ENCODE measurements at places on chromosomes 4 and X.

- no peak for DNase-seq
Measured at GRCh38 chrX:133850399-133850798, 135.0 kb downstream of the GPC3 start.

GRCh38 chr4:186695392-186695791, 28.3 kb downstream of the FAT1 start:
- DNase-seq, result no peak

DNA sequence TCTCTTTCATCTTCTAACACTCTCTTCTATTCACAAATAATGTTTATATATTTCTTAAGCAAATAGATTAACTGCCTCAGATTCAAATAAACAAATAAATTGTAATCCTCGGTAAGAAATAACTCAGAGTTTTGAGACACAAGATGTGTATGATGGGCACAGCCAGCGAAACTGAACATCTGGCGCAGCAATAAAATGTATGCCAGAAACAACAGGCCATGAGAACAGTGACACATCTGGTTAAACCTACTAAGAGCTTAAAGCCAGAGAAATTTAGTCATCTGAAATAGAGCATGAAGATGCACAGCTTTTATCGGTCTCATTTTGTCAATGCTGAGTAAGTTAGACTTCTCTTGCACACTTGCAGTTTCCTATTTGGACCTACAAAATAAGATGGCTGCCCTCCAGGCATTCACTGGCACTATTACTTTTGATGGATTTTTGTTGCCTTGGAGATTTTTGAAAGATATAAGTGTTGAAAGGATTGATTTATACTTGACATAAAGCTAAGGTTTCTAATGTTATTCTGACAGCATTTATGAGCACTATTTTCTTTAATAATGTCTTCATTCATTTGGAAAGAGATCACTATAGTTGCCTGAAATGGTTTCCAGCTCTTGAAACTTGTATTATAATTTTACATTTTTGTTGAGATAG, 1444.0 kb downstream of the PCDH18 start:
- DNase-seq, result no peak

DNA sequence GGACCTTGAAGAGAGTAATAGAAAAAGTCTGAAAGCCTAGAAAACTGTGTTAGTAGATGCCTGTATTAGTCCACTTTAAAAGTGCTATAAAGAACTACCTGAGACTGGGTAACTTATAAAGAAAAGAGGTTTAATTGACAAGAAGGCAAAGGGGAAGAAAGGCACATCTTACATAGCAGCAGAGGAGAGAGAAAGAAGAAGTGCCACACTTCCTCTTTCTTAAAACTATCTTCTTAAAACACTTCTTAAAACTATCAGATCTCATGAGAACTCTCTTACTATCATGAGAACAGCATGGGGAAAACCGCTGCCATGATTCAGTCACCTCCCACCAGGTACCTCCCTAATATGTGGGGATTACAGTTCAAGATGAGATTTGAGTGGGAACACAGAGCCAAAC, 18.8 kb upstream of the COL25A1 start:
- DNase-seq, result no peak

- no peak for DNase-seq
Measured at GRCh38 chrX:13828392-13828791, 11.5 kb upstream of the GPM6B start.

DNA sequence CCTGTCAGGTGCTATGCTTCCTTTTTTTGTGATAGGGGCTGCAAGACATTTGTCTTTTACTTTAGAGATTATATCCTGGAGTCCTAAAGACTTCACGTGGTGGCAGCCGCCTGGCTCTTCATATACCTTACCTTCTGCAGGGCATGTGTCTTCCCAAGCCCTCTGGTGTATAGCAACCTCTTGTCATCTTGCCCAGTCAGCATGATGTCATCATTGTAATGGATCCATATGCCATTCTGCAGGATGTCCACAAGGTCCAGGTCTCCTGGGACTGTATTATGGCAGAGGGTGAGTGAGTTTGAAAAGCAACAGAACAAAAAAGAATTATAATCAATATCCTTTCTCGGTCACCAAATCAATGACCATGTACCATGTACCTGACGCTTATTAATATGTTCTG, 82.2 kb upstream of the SCOC start:
- DNase-seq, result no peak

- no peak for DNase-seq
Measured at GRCh38 chrX:100120956-100121355, 289.1 kb downstream of the PCDH19 start.

DNA sequence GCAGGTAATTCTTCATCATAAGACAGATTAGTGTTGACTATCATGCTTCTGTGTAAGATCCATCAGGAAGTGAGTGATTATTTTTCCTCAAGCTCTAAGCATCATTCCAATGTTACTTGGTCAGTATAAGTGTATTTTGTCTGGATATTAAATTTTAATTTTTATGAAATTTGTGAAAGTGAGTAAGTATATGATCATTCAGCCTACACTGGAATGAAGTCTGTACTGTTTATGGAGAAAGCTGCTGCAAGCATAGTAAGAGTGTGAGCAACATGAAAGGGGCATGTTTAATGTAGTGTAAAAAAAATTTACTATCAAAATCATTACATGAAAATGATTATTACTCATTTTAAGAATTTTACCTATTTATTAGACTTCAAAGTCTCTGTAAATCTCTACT, 84.8 kb downstream of the IL15 start:
- DNase-seq, result no peak

DNA sequence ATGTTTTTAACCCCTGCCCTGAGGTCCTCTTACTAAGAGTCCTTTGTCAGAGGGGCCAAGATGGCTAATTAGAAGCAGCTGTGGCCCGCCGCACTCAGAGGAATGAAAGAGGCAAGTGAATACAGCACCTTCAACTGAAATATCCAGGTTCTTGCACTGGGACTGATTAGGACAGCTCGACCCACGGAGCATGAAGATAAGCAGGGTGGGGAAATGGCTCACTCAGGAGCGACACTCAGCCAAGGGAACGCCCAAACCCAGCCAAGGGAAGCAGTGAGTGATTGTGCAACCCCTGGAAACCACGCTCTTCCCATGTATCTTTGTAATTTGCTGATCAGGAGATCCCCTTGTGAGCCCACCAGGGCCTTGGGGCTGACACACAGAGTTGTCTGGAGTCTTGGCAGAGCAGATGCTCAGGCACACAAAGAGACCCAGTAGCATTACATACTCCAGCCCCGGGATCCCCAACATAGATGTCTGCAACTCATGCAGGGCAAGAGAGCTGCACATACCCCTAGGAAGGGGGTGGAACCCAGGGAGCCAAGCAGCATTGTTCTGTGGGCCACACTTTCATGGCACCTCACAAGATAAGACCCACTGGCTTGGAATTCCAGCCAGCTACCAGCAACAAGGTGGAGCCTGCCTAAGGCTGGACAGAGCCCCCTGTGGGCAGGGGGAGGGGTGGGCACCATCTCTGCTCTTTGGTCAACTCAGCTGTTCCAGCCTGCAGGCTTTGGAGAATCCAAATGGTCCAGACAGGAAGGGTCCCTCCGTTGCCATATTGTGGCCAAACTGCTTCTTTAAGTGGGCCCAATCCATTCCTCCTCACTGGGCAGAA, 23.3 kb downstream of the F8A3 start:
- DNase-seq, result no peak

GRCh38 chr4:37646247-37646646, 39.9 kb downstream of the RELL1 start:
- DNase-seq, result no peak

DNA sequence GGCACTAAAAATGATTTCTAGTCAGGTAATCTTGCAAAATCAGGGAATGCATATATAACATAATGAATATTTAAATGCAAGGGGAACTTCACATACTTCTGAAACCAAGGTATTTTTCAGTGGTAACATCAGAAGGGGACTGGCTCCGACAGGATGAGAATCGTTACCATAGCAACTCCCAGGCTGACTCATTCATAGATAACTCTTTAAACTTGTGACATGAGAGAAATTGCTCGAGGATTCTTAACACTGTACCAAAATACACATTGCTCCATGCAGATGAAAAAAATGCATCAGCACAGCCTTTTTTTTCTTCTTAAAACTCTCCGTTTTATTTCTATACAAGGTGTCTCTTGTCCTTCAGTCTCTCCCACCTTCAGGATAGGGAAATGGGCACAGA, 114.3 kb downstream of the GABRB1 start:
- DNase-seq, result no peak

GRCh38 chr4:150164055-150164454, 85.8 kb downstream of the DCLK2 start:
- no peak for DNase-seq

- DNase-seq, result no peak
Measured at GRCh38 chr4:127261476-127261875, 371.3 kb upstream of the INTU start.

- no peak for DNase-seq
Measured at GRCh38 chrX:128436397-128437103, 384.3 kb upstream of the ACTRT1 start.

- no peak for DNase-seq
Measured at GRCh38 chr4:100721077-100721476, 203.3 kb upstream of the EMCN start.

DNA sequence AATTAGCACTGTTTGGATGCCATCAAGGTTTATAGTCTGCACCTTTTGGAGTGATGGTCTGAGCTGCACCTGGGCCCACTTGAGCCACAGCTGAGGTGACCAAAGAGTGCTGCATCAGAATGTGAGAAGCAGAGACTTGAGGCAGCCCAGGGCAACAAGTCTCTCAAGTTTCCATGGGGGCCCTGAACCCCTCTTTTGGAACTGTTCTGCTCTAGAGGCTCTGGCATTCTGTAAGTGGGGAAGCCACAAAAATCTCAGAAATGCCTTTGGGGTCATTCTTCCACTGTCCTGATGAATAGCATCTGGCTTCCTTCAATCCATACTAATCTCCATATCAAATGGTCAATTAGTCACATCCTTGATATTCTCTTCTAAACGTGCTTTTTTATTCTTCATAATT, 298.4 kb upstream of the MAOA start:
- DNase-seq, result no peak

DNA sequence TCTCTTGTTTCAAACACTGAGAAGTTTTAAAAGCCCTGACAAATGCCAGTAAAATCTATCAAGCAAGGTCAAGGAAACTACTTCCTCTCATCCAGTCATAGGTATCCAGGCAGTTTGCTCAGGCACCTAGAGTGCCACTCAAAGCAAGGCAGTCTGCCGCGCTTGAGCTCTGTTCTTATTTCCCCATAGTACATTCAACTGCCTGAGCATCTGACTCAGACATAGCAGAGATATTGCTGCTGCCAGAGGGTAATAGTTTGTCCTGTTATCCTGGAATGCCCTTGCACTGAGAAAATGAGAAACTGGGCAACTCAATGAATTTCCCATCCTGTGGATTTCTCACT, 16.1 kb upstream of the ATP8A1 start:
- no peak for DNase-seq

DNA sequence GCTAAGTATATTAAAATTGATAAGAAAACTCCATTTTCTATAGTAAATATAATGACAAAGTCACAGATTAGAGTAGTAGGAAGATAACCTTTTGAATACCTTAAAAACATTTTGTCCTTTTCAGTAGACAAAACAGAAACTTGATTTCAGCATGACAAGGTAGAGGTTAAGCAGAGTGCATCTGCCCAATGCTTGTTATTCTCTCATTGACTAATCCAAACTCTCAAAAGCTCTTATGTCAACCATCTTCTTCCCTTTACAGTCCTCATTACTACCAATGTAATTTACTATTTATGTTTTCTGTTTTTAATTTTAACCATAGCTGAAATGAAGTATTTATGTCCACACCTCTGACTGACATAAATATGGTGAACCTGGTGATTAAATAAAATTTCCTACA, 11.1 kb downstream of the NIPAL1 start:
- no peak for DNase-seq

GRCh38 chrX:150411656-150412055, 48.5 kb downstream of the MAMLD1 start:
- no peak for DNase-seq

GRCh38 chr4:128718768-128719167, 90.7 kb upstream of the JADE1 start:
- no peak for DNase-seq

- DNase-seq, result no peak
Measured at GRCh38 chr4:821631-822030, 4.3 kb downstream of the CPLX1 start.

DNA sequence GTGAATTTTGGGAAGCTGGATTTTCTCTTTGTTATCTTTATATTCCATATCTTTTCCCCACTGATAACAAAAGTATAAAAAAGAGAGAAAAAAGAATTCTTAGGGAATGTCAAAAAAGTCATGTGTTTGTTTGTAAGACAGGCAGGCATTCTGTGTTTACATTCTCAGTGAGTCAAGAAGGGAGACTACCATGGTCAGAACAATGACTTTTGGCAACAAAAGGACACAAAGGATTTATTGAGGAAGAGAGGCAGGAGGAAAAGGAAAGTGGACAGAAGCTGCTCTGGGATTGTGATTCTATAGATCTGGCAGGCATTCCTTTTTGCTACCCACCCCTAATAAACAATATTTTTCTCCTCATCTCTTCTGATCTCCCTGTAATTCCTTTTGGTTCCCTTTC, 5.9 kb upstream of the ANK2 start:
- no peak for DNase-seq

DNA sequence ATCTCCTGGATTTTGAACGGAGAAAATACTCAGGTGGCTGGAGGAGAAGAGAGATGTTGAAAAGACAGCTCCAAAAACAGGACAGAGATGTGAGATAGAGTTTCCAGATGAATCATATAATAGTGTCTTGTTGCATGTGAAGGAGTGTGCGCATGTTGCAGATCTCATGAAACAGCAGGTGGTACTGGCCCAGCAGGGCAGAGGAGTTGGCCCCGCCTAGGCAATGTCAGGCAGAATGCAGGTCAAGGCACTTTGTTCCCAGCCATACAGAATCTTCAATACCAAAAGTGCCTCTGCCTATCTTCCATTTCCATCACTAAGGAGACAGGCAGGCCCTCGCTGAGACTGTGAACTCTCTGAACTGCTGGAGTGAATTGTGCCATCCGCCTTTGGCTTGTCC, 63.9 kb upstream of the FAT1 start:
- no peak for DNase-seq

GRCh38 chrX:2793752-2794151, 35.0 kb upstream of the GYG2 start:
- no peak for DNase-seq

DNA sequence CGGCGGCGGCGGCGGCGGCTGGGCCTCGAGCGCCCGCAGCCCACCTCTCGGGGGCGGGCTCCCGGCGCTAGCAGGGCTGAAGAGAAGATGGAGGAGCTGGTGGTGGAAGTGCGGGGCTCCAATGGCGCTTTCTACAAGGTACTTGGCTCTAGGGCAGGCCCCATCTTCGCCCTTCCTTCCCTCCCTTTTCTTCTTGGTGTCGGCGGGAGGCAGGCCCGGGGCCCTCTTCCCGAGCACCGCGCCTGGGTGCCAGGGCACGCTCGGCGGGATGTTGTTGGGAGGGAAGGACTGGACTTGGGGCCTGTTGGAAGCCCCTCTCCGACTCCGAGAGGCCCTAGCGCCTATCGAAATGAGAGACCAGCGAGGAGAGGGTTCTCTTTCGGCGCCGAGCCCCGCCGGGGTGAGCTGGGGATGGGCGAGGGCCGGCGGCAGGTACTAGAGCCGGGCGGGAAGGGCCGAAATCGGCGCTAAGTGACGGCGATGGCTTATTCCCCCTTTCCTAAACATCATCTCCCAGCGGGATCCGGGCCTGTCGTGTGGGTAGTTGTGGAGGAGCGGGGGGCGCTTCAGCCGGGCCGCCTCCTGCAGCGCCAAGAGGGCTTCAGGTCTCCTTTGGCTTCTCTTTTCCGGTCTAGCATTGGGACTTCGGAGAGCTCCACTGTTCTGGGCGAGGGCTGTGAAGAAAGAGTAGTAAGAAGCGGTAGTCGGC, 528 bp downstream of the FMR1 start:
- DNase-seq, result peak; percentile 38

GRCh38 chrX:8310409-8310808, 139.3 kb upstream of the VCX2 start:
- no peak for DNase-seq
